Inflammatory macrophage treated with lipopolysaccharide for 1 hour (primary cell): ENCODE measurements at places on chromosomes 12 and 14.

GRCh38 chr12:75270157-75270556 lies 60.0 kb downstream of the CAPS2 start:
- DNase-seq, result no peak

DNA sequence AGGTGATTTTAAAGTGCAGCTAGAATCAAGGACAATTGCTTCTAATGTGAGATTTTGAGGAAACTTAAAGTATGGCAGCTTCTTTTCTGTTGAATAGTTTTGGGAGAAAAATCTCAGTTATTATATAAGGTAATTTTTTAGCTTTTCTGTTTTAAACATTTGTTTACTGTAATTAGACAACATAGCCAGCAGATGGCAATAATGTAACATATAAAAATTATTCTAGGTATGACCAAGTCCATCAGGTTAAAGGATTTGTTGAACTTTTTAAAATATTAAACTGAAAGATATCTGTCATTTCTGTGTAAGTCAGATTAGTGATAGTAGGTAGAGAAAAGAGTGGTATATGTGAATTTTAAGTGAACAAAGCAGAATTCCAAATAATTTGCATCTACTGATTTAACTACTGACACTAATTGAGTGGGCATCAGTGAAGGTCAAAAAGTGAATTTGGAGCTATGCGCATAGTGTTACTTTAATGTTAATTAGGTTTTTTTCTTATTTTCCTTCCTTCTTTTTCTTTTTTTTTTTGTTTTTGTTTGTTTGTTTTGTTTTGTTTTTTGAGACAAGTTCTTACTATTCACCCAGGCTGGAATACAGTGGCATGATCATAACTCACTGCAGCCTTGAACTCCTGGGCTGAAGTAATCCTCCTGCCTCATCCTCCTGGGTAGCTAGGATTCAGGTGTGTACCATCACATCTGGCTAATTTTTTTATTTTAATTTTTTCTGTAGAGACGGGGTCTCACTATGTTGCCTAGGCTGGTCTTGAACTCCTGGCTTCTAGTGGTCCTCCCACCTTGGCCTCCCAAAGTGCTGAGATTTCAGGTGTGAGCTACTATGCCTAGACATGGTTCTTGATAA lies 18.6 kb downstream of the PRORP start:
- DNase-seq, result peak; percentile 65

DNA sequence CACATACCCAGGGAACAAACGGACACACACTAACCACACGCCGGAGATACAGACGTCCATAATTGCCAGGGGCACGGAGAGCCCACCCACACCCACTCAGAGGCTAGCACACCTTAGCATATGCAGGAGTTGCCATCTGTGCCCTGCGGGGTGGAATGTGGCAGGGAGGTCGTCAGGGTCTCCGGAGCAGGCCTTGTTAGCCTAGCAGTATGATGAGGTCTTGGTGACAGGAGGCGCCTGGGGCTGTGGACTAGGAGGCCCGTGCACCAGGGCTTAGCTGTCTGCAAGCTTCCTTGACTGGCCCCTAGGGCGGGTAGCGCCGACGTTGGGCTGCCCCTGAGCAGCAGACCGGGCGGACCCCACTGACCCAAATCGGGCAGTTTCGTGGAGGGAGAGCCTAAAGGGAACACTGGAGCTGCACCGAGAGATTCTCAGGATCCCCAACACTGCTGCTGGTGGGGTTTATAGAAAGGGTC lies 10.0 kb downstream of the STAC3 start:
- no peak for DNase-seq

- no peak for DNase-seq
Observed at GRCh38 chr12:27972721-27973120, at the start of gene PTHLH. Gene PTHLH (minus strand): TSS chr12:27972733. CDS start chr12:27969494, 3,239 bp downstream.

DNA sequence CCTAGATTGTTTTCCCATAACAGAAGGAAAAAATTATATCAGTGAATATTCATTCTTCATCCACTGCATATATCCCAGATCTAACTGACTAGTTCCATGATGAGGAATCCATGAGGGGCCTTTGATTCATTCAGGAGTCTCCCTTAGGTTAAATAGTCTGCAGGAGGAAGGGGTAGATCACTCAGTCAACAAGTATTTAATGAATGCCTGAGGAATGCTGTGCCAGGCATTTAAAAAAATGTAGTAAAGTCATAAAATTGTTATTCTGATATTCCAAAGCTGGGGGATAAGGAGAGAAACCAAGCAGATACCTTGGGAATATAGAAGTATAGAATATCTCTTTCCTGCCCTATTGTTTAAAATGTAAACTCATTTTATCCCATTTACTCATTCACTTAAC lies 216.2 kb upstream of the CAND1 start:
- no peak for DNase-seq

DNA sequence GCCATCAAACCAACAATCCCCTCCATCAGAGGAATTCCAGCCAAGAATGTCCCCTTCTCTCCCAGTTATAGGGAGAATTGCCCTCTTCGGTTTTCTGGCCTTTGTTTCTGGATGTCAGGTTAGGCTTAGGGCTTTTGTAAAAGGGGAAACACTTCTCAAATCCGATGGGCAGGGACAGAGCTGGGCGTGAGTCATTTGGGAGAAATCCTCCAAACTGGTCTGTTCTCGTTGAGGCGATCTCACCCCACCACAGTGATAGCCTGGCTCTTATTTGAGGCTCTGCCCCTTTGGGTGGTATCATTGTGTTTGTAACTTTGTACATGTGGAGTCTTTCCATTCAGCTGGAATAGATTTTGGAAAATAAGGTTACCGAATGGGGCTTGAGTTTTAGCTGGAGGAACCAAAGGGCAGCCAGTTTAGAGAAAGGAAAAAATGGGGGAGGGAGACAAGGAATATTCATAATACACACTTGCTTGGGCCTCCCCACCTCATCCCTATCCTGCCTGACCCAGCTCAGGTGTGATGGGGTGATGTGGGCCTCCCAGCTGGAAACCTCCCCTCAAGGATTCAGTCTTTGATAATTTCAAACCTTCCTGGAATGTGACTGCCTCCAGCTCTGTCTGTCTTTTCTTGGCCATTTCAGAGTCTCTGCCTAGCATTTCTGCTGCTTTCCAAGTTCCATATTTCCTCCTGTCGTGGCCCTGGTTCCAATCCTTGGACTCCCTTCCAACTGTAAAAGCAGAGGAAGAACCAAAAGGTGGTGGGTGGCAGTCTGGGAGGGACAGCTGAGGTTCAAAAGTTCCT lies 7.5 kb downstream of the HOXC4 start:
- DNase-seq, result no peak

- peak; percentile 78 for DNase-seq
Observed at GRCh38 chr12:9649532-9649940, 20.0 kb upstream of the CLEC2D start.

DNA sequence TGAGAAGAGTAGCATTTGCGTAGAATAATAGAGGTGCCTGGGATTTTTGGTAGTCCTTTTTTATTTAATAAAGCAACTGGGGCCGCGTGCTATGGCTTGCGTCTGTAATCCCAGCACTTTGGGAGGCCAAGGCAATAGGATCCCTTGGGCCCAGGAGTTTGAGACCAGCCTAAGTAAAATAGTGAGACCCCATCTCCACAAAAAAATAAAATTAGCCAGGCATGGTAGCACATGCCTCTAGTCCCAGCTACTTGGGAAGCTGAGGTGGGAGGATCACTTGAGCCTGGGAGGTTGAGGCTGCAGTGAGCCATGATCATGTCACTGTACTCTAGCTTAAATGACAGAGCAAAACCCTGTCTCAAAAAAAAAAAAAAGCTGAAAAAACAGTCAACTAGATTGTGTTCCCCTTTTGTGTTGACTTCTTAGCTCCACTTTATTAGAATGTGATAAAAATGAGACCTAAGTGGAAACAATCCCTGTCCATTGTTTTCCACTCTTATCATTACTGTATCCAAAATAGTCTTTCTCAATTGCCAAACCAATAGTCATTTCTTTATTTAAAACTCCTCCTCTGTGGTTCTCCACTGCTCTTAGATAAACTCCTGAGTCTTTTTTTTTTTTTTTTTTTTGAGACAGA lies 7.4 kb downstream of the PRKCH start:
- DNase-seq, result peak; percentile 30

DNA sequence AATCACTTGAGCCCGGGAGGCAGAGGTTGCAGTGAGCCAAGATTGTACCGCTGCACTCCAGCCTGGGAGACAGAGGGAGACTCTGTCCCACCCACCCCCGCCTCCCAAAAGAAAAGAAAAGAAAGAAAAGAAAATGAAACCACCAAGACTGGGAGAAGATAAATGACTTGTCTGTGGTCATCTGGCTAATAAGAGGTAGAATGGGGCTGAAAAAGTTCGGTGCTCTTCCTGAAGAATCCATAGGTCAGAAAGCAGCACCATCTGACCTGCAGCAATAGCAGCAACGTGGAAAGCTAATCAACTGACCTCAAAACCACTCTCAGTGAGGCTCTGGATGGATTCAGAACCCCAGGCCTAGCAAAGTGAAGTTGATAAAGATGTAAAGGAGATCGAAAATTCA lies 25.2 kb downstream of the SSH1 start:
- DNase-seq, result no peak

GRCh38 chr14:104223101-104224041 lies 85.0 kb downstream of the KIF26A start:
- no peak for DNase-seq

- DNase-seq, result no peak
Observed at GRCh38 chr12:108732489-108733229, 1.3 kb upstream of the CORO1C start.

DNA sequence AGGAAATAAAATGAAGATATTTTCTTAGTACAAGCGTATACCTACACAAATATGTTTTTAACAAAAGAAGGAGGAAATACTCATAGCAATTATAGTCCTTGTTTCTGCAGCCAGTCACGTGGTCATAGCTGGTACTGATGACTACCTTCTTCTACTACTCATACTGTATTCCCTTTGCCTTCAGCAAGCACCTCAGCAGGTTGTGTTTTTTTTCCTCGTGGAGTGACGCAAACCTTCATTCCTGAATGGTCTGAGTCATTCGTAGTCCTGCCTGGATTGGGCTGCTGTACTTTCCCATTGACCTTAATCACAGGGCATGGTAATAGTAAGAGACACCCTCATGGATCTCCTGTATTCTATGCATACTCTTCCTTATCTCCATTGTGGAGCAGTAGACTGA lies 25.7 kb upstream of the SLC16A7 start:
- DNase-seq, result no peak

- peak; percentile 81 for DNase-seq
Observed at GRCh38 chr14:105201925-105202513, 20.9 kb upstream of the NUDT14 start.
